Hematopoietic multipotent progenitor cell treated with erythropoietin and hydrocortisone succinate and interleukin-3 and kit ligand, for 15 days (in vitro differentiated cells): ENCODE measurements at places on chromosomes 3 and 15.

- DNase-seq, result no peak
Measured at GRCh38 chr3:101811875-101812274, 32.9 kb downstream of the NXPE3 start.

DNA sequence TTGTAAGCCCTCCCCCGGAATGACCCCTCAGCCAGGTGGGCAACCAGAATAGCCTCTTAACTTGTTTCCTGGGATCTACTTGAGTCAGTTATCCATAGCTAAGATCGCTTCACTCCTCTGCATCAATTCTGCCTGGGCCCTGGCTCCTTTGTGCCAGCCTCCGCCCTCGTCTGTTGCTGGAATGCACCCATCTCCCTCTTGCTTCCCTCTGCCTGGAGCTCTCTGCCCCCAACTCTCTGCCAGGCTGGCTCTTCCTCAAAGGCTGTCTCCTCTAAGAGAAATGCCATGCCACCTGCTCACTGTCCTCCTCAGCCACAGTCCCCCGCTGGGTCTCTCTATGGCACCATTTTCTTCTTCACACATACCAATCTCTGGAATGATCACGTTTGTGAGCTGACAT lies 240.8 kb downstream of the ADAMTS17 start:
- DNase-seq, result no peak

DNA sequence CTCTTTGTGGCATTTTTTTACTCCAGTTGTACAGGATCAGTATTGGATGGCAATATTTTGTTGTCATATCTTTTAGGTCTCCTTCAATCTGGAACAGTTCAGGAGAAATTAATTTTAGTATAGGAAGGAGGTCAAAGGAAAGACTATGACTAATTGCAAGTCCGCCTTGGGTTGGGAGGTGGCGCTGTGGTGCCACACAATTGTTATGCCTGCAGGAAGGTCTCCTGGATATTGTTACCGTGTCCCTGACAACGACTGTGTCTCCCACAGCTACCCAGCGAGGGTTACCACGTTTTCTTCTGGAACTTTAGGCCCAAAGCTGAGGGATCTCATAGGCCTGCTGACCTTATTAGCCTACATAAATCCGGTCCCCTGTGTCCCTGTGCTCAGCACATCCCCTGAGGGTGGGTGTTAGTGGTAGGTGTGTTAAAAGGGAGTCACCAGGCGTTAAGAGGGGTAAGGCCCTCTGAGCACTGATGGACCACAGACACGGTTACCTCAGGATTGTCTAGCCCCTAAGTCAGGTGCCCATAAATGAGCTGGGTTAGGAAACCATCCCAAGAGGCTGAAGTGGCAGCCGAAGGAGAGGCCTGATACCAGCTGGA lies 31.5 kb downstream of the KCNAB1 start:
- DNase-seq, result no peak

GRCh38 chr15:95684693-95685115 lies 645.8 kb upstream of the NR2F2 start:
- no peak for DNase-seq

DNA sequence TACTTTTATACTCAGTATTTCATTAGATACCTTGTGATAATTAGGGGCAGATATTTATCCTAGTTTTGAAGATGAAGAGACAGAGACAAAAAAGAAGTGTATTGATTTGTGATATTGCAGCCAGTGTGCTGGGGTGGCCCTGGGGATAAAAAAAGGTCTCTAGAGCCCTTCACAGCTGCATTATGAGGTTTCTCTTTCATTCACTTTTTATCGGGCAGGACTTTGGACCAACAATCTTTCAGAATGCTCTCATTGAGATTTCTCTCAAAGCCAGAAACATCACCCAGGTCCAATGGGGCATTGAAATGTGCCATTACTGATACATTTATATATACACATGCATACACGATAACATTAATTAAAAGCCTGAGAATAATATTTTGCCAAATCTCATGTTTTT lies 20.5 kb upstream of the SELENOT start:
- no peak for DNase-seq

GRCh38 chr3:20700714-20701113 lies 514.7 kb upstream of the SGO1 start:
- DNase-seq, result no peak

DNA sequence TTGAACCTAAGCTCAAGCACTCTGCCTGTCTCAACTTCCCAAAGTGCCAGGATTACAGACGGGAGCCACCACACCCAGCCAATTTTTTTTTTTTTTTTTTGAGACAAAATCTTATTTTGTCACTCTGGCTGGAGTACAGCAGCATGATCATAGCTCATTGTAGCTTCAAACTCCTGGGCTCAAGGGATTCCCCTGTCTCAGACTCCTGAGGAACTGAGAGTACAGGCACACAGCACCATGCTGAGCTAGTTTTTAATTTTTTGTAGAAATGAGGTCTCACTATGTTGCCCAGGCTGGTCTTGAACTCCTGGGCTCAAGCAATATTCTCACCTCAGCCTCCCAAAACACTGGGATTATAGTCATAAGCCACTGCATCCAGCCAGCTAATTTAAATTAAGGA lies 36.8 kb upstream of the SUCLG2 start:
- DNase-seq, result no peak

- no peak for DNase-seq
Measured at GRCh38 chr3:197881970-197882338, 68.0 kb upstream of the RPL35A start.
